ENCODE measurements at places on chromosomes 16 and 17.
A peak's percentile ranks its signal among the peaks of the same experiment; 100 is the strongest.

GRCh38 chr16:8373676-8374431 is 216.5 kb downstream of the TMEM114 start:
- no peak for DNase-seq

DNA sequence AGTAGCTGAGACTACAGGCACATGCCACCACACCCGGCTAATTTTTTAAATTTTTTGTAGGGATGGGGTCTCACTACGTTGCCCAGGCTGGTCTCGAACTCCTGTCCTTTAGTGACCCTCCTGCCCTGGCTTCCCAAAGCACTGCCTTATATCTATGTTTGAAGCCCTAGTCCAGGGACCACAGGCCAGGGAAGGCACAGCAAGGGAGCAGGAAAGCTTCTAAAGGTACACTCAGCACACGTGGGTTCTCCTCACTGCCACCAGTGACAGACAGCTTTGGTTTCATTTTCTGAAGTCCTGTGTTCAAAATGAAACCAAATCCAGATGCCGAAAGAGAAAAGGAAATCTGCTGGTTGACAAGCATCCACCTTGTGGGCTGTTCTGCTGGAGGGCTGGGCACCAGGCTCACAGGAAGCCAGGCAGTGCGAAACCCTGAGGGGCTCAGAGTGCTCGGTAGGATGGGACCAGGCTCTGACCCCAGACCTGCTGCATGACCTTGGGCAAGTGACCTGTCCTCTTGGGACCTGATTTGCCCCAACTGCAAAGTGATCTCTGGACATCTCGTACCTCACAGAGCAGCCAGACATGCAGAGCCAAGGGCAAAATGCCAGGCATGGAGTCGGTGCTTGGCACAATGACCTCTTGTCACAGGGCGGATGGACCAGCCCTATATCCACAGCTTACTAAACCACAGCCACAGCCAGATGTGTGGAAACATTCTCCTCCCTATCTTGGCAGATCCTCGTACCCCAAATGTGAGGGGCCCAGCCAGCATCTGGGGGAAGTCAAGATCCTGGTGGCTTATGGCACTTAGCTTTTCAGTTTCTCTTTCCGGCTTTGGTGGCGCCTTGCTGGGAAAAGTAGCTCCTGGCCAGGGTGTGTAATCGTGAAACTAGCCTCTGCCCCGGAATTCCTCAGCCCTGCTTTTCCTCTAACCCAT is 2.8 kb upstream of the SOCS1 start:
- peak; percentile 49 for DNase-seq

GRCh38 chr17:75135452-75135851 is 3.9 kb upstream of the NT5C start:
- DNase-seq, result no peak

DNA sequence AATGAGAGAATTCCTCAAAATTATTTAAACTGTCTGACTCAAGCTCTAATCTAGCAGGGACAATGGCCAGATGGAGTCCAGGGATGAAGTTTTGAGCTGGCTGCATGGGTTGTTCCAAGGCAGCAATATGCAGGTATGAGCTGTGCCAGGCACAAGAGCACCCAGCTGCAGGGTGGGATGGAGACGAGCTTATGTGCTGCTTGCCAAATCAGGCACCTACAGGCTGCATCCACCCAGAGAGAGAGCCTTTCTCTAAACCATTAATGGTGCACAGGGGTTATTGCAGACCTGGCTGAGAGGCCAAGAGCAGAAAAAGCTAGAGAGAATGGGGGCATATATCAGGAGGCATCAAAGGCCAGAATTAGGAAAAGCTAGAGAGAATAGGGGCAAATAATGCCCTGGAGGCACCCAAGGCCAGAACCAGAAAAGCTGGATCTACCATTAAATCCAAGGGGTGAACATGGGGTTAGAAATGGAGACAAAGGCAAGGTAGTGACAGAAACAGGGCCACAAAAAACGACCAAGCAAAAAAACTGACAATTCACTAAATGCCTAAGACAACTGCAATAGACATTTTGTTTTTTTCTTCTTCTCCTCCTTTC is 11.0 kb downstream of the KRT33A start:
- DNase-seq, result no peak

- DNase-seq, result no peak
Observed at GRCh38 chr16:84559311-84559932, 55.0 kb upstream of the MEAK7 start.

DNA sequence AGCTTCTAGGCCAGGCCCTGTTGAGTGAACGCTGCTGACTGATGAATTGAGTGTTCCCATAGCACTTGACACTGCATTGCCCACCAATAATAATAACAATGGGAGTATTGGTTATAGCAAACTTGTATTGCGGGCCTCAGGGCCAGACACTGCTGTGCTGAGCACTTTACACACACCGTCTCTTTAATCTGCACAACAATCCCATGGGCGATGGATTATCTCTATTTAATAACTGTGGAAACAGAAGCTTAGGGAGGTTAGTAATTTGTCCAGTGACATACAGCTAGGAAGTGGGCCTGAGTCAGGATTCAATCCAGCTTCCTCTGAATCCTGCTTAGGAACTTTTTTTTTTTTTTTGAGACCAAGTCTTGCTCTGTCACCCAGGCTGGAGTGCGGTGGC is 11.2 kb downstream of the ARHGAP23 start:
- no peak for DNase-seq

- no peak for DNase-seq
Observed at GRCh38 chr17:30992551-30992950, 21.7 kb downstream of the RNF135 start.

GRCh38 chr16:20987049-20987448 is 86.5 kb downstream of the LYRM1 start:
- DNase-seq, result no peak

DNA sequence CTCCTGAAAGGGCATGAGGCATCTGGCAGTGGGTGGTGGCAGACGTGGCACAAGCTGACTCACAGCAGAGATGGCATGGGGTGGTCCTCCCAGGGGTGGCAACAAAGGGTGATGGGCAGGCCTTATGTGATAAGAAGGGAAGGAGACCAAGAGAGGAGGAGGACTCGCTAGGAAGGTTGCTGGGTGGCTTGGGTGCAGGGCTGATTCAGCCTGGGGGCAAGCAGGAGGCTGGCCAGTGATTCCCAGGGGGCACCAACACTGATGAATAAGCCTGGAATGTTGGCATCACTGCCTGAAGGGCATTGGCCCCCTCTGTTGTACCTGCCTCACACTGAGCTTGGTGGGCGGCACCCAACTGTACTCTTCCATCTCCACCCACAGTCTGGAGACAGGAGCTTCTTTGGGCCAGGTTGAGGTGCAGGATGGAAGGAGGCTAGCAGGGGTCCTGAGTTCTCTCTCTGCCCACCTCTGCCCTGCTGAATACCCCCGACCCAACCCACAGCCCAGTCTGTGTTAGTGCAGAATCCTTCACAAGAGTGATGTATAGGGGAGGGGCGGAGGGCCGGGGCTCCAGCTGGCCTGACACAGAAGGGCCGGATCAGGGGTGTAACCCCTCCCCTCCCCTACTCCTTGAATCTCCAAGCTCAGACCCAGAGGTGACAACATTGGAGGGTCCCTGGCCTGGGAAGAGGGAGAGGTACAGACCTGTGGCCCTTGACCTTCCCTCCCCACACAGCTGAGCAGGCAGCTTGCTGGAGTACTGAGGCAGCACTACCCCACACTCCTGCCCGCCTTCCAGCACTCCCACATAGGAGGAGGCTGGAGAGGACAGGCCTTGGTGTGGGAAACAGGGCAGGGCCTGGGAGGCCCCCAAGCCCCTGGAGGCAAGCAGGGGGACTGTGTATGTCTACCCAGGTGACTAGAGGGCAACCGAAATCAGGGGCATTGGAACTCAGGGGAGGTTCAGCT is 2.6 kb downstream of the STAC2 start:
- DNase-seq, result no peak

DNA sequence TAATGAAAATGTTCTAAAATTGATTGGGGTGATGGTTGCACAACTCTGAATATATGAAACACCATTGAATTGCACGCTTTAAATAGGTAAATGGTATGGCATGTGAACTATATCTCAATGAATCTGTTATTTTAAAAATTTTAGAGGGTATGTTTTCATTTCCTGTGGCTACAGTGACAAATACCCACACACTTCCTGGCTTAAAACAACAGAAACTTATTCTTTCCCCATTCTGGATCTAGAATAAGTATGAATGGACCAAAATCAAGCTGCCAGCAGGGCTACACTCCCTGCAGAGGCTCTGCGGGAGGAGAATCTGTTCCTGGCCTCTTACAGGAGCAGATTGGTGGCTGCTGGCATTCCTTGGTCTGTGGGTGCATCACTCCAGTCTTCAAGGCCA is 11.3 kb upstream of the PECAM1 start:
- peak; percentile 60 for DNase-seq

GRCh38 chr16:73890186-73891128 is 406.2 kb upstream of the PSMD7 start:
- DNase-seq, result no peak

DNA sequence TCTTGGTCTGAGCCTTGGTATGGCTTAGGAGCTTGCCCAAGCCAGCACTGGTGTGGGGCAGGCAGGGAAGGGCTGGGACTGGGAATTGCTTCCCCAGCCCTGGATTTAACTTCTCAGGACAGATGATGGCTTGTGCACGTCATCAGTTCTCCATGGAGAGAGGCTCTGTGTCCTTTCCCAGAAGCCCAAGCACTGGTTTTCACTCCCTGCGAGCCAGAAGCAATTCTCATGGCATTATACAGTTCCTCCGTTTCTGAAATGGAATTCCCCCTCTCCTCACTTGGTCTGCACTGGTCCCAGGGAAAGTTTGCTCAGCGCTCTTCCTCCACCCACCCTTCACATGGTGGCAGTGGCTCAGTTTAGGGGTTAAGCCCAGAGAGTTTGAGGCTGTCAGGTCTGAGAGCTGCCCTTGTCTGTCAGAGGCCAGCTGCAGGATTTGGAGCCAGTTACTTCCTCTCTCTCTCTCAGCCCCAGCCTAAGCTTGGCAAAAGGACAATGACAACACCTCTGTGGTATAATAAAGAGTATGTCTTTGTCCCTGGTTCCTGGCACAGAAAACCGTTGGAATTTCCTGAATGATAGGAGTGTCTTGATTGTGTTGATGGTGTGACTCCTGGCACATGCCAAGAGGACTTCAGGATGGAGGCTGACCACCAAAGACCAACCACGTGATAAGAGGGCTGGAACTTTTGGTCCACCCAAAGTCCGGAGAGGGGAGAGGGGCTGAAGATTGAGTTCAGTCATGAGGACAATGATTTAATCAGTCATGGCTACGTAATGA is 219.6 kb upstream of the TNRC6C start:
- peak; percentile 56 for DNase-seq

GRCh38 chr17:74089869-74090464 is 113.5 kb upstream of the RPL38 start:
- peak; percentile 58 for DNase-seq

- no peak for DNase-seq
Observed at GRCh38 chr17:65780111-65780510, 218.7 kb upstream of the AXIN2 start.

DNA sequence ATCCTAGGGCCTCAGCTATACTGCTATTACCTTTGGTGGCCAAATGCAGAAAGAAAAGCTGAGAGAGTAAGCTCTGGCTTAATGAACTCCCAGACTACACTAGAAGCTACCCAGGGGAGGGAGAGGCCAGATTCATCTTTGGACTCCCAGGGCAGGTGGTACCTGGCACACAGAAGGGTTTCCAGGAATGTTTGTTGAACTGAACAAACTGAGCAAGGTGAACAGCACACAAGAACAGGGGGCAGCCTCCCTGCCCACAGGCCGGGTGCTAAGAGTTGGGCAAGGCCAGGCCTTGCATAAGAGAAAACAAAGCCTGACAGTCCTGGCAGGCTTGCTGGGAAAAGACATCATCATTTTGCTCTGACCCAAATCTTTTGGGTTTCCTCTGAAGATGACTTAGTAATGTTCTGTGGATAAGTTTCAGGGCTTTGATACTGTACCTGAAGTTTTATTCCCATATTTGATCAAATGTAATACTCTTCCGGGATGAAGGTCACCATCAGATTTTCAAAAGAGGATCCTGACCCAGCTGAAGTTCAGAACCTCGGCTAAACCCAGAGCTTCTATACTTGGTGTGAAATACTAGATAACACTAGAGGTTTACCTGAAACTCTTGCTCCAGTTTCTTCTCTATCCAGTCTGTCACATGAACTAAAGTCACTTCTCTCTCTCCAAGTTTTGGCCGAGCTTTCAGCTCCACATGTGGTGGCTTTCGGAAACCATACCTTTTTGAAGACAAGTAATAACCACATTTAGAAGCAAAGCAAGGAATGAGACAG is 20.5 kb upstream of the ERN1 start:
- peak; percentile 22 for DNase-seq

- DNase-seq, result peak; percentile 42
Observed at GRCh38 chr16:2919511-2920255, 8.0 kb downstream of the FLYWCH1 start.

GRCh38 chr16:19113577-19114358 is at the start of gene ITPRIPL2:
TSS of gene ITPRIPL2 (plus strand) at chr16:19113964. CDS start at chr16:19114462, 498 bp downstream.
- no peak for DNase-seq

GRCh38 chr16:25413975-25414374 is 156.3 kb upstream of the ZKSCAN2 start:
- no peak for DNase-seq

DNA sequence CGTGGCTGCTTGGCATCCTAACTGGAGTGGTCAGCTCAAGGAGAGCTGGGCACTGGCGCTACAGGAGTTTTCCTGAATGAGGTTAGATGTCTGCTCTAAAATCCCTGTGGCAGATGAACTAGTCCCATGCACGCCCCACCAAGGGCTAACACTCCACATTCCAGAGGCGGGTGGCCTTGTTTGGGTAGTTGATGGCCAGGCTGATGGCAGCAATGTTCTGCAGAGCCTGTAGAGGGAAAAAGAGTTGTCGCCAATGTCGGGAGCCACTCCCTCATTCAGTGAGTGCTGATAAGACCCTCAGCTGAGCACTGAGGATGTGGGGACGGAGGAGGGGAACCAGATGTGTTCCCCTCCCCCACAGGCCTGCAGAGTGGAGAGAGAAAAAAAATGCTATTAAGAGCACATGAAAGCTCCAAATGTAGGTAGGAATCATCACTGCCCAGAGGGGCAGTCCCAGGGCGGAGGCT is 42.5 kb upstream of the ATP2A3 start:
- DNase-seq, result no peak

GRCh38 chr17:18968345-18968744 is 16.4 kb downstream of the SLC5A10 start:
- DNase-seq, result no peak

- DNase-seq, result no peak
Observed at GRCh38 chr17:72033334-72033733, 87.5 kb upstream of the SOX9 start.

- peak; percentile 38 for DNase-seq
Observed at GRCh38 chr16:56399486-56399885, 25.9 kb downstream of the AMFR start.

GRCh38 chr17:10574324-10574723 is 24.9 kb upstream of the MYH2 start:
- DNase-seq, result no peak

All from MV-4-11 (cell line).